ENCODE measurements at places on chromosomes 12 and 14. TPM values are rescaled to one million over a fixed set of nuclear protein-coding genes. Genes with fewer than 3 reads are reported as not detected.

GDF3 gene
- not detected for total RNA-seq

RND1 gene
- total RNA-seq: not detected

GLIPR1L1 gene
- total RNA-seq: not detected

ERBB3 gene
- 188 TPM for total RNA-seq

TAS2R20 gene
- total RNA-seq: 0.68 TPM

DNA sequence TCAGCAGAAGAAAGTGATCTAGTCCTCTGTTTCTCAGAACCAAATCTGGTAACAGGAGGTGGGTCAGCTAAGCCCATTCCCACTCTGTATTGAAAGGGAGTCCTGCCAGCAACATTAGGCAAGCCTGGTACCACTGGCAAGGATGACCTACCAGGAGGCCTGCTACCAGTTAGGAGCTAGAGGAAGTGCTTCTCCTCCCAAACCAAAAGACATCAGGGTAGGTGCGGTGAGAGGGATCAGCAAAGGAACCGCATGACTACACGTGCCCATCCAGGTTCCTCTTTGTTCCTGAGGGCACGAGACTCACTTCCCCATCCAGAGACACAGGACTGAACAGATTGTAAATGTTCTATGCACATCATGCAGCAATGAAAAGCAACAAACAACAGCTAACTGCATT lies 2.8 kb downstream of the KLRC4 start:
- no peak for DNase-seq

DNA sequence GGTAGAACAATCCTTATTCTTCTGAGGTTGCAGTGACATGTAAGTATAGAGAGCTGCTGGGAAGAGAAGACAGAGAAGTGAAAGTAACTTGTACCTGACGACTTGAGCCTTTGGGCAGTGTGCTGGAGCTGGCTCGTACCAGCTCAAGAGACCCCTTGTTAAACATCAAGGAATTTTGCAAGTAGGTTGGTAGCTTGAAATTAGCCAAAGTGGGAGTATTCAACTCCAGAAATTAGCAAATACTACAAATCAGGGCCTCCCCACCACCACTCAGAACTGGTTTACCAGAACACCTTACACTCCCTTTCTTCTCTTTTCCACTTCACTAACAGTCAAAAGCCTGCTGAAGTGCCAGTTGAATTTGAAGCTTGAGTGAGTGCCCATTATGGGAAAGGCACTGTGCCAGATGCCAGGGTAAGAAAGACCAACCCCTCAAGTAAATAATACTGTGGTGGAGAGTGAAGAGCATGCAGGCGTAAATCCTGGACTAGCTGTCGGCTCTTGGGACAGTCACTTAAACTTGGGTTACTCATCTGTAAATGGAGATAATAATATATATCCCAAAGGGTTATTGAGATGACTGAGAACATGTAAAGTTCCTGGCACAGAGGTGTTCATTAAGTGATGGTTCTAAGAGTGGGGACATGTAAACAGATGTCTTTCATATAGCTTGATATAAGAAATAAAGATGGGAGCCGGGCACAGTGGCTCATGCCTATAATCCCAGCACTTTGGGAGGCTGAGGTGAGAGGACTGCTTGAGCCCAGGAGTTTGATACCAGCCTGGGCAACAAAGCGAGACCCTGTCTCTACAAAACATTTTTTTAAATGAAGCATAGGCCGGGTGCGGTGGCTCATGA lies 27.0 kb upstream of the EID3 start:
- no peak for DNase-seq

DNA sequence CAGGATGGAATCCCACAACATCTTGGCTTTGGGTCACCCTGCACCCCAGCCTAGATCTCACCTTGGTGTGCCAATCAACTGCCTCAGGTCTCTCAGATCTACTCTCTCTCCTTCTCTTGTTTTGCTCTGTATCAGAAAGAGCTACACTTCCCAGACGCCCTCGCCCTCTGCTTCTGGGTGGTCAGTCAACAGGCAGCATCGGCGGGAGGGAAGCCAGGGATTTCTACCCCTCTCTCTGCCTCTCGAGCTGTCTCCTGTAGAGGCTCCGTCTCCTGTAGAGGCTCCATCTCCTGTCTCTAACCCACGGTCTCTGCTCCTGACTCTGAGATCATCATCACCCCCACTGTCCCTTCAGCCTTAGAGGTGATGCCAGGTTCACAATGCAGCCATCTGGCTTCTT lies 151.6 kb downstream of the PIWIL1 start:
- no peak for DNase-seq

DNA sequence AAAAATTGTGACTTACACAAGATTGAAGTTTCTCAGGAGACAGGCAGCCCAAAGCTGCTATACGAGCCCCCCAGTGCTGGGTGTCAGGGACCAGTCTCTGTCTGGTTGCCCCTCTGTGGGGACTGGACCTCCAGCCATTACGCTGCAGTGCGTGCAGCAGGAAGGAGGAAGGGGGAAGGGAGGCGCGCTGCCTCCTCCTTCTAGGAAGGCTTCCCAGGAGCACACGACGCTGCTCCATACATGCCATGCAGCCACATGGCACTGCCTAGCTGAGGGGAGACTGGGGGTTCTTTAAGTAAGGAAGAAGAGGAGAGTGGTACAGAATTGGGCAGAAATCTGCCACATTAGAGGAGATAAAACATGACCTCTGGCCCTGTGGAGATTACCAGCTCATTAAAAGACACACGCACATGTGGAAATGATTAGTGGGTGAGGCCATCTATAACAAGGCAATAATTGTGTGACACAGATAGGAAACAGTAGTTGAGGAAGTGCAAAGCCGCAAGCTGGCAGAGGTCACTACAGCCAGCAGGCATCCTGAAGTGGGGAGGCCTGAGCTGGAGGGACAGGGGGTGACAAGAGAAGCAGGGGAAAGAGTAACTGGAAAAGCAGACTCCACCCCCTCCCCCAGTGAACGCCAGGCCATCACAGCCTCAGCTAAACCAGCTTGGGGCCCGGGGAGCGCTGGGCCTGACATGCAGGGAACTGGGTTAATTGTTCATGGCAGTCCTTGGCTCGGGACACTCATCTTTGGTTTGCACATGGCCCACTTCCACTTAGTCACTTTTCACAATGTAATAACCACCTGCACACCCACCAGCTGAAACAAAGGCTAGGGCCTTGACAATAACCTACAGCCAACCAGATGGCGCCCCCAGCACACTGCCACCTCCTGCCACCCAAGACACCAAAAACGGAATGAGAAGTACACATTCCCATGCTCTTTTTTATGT lies 39.6 kb downstream of the CCDC88C start:
- DNase-seq: no peak

DNA sequence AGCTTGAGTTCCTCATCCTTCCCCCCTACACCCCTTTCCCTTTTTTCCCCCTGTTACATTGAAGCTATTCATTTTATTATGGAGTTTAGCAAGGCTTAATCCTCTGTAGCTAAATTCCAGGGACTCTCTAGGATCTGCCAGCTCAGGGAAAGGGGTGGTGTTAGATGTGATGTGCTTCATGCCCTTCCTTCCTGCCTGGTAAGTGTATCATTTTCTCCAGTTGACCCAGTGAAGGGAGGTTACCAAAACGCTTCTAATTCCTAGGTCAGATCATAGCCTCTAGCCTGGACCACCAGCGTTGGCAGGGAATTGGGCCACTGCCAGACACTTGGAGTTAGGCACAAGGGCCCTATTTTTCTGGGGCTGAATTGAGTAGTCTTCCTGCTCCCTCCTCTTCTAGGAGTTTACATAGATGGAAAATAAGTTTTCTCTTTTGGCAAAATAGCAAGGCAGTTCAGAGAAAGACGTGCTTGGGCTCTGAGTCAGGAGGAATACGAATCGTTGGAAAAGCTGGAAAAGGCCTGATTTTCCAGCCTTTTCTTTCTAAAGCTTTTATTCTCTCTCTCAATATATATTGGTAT lies 88.3 kb downstream of the NPAS3 start:
- peak; percentile 5 for DNase-seq

DNA sequence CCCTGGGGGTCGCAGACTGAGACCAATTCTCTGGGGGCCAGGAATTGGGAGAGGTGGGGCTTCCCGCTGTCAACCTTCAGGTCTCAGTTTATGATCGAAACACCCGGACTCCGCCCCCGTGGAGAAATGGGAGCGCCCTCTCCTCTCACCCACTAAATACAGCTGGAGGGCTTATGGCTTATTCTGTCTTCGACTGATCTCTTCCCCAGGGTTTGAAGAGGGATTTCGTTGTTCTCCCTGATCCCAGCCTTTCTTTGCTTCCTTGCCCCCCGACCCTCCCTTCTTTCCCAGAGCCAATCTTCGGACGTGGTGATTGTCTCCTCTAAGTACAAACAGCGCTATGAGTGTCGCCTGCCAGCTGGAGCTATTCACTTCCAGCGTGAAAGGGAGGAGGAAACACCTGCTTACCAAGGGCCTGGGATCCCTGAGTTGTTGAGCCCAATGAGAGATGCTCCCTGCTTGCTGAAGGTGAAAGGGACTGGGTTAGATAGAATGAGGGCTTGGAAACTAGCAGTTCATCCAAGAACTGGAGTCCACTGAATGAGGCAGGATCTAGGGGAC lies 607 bp downstream of the OS9 start:
- DNase-seq: peak; percentile 24

DNA sequence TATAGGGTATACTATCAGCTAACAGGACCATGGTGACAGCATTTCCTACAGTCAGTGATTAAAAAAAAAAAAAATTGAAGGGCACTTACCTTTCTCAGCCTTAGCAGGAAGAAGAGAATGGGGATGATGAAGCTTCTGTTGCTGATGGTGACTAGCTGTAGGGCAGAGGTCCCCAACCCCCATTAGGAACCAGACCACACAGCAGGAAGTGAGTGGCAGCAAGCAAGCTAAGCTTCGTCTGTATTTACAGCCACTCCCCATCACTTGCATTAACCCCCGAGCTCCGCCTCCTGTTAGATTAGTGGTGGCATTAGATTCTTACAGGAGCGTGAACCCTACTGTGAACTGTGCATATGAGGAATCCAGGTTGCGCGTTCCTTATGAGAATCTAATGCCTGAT lies 91.3 kb upstream of the USP44 start:
- DNase-seq: no peak

GRCh38 chr14:101105045-101105444 lies 201.5 kb upstream of the RTL1 start:
- no peak for DNase-seq

- no peak for DNase-seq
Observed at GRCh38 chr14:98112194-98112780, 1159.7 kb downstream of the BCL11B start.

GRCh38 chr12:100447381-100447780 lies 26.3 kb upstream of the NR1H4 start:
- no peak for DNase-seq

DNA sequence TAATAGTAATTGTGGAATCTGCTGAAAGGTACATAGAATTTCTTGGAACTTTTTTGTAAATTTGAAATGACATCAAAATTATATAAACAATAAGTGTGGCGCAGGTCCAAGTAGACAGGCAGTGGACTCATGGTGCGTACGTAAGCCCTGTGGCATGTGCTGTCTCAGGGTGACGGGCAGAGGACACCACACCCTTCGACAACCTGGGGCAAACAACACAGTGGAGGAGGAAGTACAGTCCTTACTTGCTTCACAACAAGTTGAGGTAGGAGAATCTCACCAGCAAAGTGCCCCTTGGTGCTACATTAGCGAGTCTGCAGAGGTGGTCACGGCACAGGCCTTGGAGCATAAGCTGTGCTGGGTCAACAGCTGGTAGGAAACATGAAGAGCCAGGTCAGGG lies 180.9 kb downstream of the AEBP2 start:
- no peak for DNase-seq

DNA sequence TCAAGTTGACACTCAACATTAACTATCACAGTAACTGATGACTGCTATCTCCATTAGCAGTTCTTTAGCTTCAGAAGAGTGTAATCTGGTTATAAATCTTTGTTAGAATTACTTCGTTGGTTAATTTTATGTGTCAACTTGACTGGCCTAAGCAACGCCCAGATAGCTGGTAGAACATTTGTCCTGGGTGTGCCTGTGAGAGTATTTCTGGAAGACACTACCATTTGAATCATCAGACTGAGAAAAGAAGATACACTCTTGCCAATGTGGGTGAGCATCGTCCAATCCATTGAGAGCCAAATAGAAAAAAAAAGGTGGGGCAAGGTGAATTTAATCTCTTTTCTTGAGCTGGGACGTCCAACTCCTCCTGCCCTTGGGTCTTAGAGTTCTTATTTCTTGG lies 129.0 kb downstream of the IGF1 start:
- DNase-seq: no peak

DNA sequence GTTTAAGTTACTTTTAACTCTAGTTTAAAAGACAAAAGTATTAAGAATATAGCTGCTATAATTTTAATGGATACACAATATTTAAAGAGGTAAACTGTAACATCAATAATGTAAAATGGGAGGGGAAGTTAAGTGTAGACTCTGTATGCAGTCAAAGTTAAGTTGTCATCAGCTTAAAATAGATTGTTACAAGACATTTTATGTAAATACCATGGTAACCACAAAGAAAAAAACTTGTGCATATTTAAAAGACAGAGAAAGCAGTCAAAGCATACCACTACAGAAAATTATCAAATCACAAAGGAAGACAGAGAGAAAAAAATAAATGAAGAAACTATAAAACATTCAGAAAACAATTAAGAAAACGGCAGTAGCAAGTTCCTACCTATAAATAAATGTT lies 73.3 kb downstream of the CEP128 start:
- no peak for DNase-seq

DNA sequence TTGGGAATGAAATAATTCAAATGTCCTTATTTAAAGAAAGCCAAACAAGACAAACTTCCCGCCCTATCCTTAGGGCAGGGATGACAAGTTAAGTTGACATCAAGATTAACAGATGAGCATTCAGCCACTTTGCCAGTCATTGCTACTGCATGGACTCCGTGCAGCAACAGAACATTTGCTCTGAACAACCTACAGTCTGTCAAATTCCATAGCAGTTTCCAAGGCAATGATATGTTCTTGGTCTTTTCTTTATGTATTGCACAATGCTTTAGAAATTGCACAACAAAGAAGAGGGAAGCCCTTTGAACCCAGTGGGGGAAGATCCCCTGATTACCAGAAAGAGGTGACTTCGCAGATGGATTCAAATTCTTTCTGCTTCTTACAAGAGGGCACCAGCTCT lies 269.8 kb downstream of the BCAT1 start:
- DNase-seq: no peak

DNA sequence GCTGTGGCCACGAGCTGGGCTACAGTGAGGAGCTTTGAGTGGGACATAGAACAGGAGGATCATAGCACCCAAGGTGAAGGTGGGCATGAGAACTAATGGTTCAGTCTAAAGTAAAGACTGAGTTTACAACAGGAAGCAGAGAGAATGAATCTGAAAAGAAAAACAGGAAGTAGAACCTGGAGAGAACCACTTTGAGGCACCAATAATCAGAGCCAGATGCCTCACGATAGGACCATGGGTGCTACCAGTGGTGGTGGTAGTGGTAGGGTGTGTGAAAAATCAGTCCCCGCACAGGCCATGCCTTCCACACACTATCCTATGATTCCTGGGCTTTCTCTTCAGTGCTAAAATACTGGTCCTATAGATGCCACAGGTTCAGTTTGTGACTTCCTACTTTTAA lies 293.6 kb downstream of the AKAP6 start:
- no peak for DNase-seq

Measured in myocyte (in vitro differentiated cells).